Esophagus squamous epithelium (tissue), 5 donors: ENCODE measurements at places on chromosomes 7 and 10. TPM values are rescaled to one million over a fixed set of nuclear protein-coding genes. Genes with fewer than 3 reads are reported as not detected.

Gene CALU
- 23.5 TPM for total RNA-seq

DNA sequence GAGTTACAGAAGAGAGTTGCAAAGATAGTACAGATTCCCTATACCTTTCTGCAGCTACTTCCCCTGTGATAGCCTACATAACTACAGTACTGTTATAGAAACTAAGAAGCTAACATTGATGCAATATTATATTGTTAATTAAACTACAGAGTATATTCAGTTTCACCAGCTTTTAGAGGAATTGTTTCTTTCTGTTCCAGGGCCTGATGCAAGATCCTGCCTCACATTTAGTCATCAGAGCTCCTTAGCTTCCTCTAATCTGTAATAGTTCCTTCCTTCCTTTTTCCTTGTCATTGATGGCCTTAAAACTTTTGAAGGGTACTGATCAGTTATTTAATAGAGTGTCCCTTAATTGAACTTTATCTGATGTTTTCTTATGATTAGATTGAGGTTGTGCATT is 56.8 kb downstream of the SDHAF3 start:
- no peaks in the 10 kb centered on the region for H3K27me3 ChIP-seq
- H3K4me3 ChIP-seq = no peak overlapping the region
- no peak for DNase-seq

- DNase-seq = no peak
- H3K4me1 ChIP-seq = no peaks in the 10 kb centered on the region
- no peaks in the 10 kb centered on the region for H3K36me3 ChIP-seq
- H3K27me3 ChIP-seq = no peaks in the 10 kb centered on the region
- no peak within 1 kb of the TSS for H3K27ac ChIP-seq
- H3K4me3 ChIP-seq = peak within 1 kb of the TSS; percentile 25
Measured at GRCh38 chr7:93890464-93891068, at the start of gene TFPI2. Gene TFPI2 (minus strand): TSS chr7:93890753. CDS start chr7:93890678, 75 bp downstream.

Gene YAE1
- 23.1 TPM for total RNA-seq

Gene OR6B1
- not detected for total RNA-seq

GRCh38 chr10:61159253-61159652 is 215.3 kb upstream of the RHOBTB1 start:
- no peak overlapping the region for H3K4me3 ChIP-seq
- no peaks in the 10 kb centered on the region for H3K27me3 ChIP-seq
- no peak for DNase-seq
- H3K36me3 ChIP-seq = no peaks in the 10 kb centered on the region

Gene VAX1
- total RNA-seq = not detected

GRCh38 chr7:726854-727103 is 280 bp downstream of the DNAAF5 start:
- DNase-seq = no peak
- peaks cover 17% of the 10 kb centered on the region for H3K4me1 ChIP-seq
- H3K27me3 ChIP-seq = no peaks in the 10 kb centered on the region
- peak overlapping the region; percentile 84 for H3K27ac ChIP-seq

Gene MAP3K8
- total RNA-seq = 16.4 TPM

Gene MYOF
- 61.1 TPM for total RNA-seq

GRCh38 chr7:30160329-30160728 is 25.5 kb downstream of the MTURN start:
- DNase-seq = no peak
- no peak overlapping the region for H3K27ac ChIP-seq
- H3K4me1 ChIP-seq = peaks cover 30% of the 10 kb centered on the region
- no peaks in the 10 kb centered on the region for H3K27me3 ChIP-seq
- H3K36me3 ChIP-seq = no peaks in the 10 kb centered on the region

- no peak for DNase-seq
- H3K4me3 ChIP-seq = no peak overlapping the region
- no peaks in the 10 kb centered on the region for H3K4me1 ChIP-seq
- no peaks in the 10 kb centered on the region for H3K36me3 ChIP-seq
Measured at GRCh38 chr7:72268090-72268489, 144.0 kb downstream of the CALN1 start.

Gene PNLIPRP3
- total RNA-seq = 0.38 TPM

DNA sequence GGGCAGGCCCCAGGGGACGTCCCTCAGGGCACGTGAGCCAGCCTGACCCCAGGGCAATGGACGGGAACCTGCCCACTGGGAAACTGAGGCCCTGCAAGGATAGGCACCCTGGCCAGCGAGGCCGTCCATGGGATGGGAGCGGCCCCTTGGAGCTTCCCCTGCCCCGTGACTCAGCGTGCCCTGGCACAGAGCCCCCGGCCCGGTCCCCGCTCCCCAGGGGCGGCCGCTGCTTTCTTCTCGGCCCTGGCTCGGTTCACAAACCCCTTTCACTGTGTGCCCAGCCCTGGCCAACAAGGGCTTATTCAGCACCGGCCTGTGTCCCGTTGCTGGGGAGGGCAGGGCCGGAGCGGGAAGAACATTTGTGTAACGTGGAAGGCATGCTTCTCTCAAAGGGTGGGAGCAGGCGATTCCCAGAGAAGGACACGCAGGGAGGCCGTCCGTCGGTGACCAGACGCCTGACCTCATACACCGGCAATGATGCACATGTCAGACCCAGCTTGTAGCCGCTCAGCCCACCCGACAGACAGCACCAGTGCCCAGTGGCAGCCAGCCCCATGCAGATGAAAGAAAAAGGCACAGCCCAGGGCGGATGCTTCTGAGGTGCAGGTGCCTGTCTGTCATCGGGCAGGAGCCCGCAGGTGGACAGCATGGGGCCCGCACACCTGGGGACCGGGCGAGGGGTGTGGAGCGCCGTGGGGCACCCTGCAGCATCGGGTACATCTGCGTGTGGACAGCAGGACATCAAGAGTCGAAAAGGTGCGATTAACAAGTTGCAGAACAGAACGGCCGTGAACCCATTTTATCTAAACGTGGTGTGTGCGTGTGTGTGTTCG is 94.5 kb downstream of the PDGFA start:
- no peak for DNase-seq
- no peaks in the 10 kb centered on the region for H3K27me3 ChIP-seq
- no peaks in the 10 kb centered on the region for H3K36me3 ChIP-seq
- no peak overlapping the region for H3K4me3 ChIP-seq
